ENCODE measurements at places on chromosomes 12 and 14.

- DNase-seq, result no peak
These were observed 57.0 kb upstream of the REP15 start for GRCh38 chr12:27639265-27639664.

DNA sequence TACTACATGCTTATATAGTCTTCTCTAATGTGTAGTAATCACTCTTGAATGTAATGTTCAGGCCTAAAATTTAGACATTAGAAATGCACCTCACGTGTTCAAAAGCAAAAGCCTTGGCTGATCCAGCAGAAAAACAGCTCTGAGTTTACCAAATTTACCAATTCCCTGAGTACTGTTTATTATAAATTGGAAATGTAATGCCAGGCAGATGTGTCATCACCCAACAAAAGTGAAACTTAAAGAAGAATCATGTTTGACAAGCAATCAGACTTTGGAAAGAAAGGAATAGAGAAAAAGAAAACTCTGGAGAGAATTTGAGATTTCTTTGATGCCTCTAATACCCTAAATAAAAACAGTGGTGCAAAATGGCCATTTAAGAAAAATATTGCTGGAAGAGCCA lies 26.5 kb upstream of the STRAP start:
- no peak for DNase-seq

- DNase-seq, result no peak
These were observed 5.0 kb downstream of the BDKRB1 start for GRCh38 chr14:96261053-96261452.

- peak; percentile 70 for DNase-seq
These were observed 82.3 kb downstream of the RIMBP2 start for GRCh38 chr12:130633771-130634170.

DNA sequence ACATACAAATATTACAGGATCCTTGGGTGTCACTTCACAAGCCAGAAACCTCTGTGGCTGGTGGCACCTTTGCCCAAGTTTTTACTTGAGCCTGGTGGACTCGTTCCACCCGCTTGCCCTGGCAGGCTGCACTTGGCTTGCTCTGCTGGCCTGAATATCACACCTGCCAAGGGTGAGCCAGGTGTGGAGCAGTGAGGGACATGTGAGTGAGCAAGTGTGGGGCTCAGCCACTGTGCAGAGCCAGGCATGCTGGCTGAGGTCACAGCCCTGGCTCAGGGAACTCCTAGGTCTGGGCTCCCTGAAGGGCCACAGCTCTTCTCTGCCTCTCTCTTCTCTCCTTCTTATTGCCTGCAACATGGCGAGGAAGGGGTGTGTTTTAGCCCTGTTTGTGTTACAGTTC lies 82.0 kb downstream of the SLC16A7 start:
- DNase-seq, result no peak

DNA sequence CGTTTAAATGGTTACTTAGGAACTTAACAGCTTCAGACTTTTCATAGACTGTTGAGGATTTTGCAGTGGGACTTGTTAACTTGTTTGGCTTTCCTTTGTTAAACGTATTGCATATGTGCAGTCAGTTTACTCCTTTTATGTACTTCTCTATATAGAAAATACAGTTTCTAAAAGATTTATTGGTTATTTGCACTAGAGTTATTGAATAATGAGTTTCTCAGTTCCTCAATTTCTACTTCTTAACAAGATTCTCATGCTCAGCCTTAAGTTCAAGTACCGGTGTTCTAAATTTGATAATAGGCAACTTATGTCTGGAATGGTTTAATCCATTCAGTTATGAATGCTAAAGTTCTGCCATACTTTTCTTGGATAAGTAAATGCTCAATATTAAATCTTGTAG lies 919 bp downstream of the PSMA3 start:
- DNase-seq, result no peak

DNA sequence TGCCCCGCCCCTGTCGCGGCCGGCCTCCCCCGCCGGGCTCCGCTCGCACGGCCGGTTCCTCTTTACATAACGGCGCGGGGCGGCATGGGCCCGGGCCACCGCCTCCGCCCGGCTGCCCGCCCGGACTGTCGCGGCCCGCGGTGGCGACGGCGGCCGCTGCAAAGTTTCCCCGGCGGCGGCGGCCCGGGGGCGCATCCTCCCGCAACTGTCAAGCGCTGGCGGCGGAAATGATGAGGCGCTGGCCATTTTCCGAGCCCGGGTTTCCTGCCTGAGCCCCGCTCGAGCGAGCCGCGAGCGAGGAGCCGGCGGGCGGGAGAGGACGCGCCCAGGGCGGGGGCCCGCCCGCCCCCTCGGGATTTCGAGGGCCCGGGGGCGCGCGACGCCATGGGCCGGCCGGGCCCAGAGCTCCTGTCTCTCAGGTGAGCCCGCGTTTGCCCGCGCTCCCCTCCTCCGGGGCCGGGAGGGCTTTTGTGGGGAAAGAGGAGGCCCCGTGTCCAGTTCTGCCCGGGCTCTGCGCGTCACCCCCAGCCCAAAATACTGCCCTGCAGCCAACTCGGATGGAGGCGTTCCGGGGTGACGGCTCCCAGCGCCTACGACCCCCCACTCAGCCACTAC lies at the start of gene SH2B3:
TSS of gene SH2B3 (plus strand) at position 65 of the 615 bp plus-strand sequence. CDS start 12,223 bp downstream, outside the sequence.
- no peak for DNase-seq

DNA sequence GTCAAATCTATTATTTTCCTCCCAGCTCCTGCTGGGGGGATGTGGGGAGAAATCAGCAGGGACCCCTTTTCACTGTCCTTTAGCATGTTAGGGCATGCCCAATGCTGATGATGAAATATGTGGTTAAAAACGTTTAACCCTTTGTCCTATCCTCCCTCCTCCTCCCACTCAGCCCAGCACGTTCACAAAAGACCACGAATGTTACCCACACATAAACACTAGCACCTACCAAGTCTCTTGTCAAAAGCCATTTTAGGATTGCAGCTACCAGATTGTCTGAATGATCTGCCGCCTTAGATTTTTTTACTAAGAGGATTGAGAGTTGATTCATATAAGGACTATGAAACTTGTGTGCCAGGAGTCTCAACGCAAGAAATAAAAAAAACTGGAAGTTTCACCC lies 70.4 kb downstream of the TBK1 start:
- DNase-seq, result no peak

GRCh38 chr12:65944637-65945036 lies 120.4 kb downstream of the HMGA2 start:
- no peak for DNase-seq

- DNase-seq, result no peak
These were observed 15.9 kb downstream of the MAP3K12 start for GRCh38 chr12:53483225-53483978.

GRCh38 chr14:30295980-30296379 lies 263.0 kb upstream of the G2E3 start:
- no peak for DNase-seq

DNA sequence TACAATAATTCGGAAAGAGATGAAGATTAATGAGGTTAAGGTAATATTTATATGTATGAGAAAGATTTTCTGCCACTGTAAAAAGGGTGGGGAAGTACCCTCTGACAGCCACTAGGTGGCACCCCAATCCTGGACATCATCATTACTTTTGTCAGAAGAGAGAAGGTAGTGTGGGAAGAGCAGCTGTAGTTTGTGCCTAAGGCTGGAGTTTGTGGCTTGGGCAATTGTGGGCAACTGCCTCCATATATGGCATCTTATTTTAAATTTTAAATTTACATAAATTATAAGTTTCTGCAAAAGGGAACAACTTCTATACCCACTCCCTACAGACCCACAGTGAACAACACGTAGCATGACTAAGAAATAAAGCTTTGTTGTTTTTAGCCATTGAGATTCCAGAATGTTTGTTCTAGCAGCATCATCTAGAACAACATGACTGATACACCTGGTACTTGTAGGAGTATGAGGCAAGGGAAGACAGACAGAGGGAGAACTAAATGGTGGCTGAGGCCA lies 34.4 kb upstream of the SYCP3 start:
- peak; percentile 88 for DNase-seq

DNA sequence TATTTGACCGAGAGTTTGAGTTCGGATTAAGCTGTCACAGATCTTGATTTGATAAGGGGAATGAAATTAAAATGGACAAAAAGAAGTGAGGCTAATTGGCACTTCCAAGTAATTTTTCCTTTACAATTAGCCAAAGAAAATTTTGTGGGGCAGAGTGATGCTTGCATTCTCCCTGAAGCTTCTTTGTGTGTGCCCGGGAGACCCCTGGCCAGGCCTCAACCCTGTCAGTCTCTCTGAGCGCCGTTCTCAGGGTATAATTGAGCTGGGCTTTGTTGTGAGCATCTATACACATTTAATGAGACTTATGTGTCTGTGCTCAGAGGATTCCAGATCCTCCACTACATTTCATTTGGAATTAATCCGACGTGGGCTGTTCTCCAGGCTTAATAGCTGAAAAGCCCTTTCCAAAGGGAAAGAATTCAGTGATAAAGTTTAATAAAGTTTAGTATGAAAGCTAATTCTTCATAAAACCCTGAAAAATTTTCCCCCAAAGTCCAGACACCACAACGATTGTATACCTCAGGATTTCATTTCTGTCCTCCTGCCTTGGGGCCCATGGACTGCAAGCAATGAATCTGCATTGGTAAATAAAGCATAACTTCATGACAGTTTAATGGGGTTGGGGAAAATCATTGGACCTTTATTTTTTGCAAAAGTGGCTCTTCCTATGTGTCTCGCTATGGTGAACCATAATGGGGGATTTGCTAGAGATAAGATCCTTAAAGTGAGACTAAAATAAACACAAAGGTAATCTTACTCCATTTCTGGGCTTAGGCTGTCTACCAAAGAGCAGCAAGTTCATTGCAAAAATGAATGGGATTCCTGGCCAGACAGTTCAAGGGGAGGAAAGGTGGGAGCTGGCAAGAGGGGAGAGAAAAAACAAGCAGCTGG lies 292.6 kb downstream of the C12orf75 start:
- DNase-seq, result no peak

DNA sequence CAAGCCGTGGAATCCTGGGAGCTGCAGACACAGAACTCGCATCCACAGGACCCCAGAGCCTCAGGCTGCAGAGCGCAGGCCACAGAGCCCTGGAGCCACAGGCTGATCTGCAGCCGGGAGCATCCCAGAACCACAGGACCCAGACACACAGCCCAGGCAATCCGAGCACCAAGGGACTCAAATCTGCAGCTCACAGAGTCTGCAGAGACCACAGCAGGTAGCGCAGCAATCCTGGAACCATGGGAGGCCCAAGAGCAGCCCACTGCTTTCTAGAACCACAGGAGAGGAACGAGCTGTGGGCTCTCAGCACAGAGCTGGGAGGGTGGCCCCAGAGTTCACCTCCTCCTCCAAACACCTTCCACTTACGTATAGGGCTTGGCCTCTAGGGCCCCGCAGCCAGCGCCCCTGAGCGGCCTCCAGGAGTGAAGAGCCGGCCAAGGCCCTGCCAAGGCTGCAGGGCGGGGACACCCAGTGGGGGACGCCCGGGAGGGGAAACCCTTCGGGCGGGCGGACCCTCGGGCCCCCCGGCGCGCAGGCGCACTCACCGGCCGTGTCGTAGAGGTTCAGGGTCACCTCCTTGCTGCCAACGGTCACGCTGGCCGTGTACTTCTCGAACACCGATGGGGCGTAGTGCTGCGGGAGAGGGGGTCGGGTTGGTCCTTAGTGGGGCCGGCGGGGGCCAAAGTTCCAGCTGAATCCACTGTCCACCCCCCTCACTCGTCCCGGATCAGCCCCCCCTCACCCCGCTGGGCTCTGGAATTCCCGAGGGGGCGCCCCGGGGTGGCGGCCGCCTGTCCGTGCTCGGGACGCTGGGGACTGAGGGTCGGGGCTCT lies 665 bp downstream of the RHOF start:
- DNase-seq, result no peak

GRCh38 chr12:118189741-118190191 lies 53.8 kb downstream of the PEBP1 start:
- peak; percentile 88 for DNase-seq

DNA sequence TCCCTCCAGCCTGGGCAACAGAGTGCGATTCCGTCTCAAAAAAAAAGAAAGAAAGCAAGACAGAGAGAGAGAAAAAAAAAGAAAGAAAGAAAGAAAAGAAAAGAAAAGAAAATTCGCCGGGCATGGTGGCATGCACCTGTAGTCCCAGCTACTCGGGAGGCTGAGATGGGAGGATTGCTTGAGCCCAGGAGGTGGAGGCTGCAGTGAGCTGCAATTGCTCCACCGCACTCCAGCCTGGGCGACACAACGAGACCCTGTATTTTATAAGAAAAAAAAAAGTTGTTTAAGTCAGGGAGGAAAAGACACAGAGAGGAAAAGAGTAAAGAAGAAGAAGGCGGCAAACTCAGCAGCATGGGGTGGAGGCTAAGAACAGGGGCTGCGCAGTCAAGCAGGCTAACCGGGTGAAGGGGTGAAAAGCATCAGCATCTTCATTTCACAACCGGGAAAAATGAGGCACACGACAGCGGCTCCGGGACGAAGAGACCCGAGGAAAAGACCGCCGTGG lies 557 bp upstream of the FICD start:
- DNase-seq, result no peak

DNA sequence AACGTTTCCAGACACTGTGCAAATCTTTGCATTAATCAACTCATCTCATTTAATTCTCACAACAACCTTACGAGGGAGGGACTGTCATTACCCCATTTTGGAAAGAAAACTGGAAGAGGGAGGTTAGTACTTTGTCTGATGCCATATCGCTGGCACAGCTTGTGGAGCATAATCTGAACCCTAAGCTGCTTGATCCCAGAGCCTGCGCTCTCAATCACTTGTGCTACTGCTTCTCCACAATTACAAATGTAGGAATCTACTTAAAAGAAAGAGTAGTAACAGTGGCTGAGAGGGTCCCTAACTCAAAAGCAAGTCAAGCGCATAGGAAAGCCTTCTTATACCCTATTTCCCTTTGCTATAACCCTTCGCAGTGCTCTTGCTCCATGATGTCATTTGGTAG lies 3.2 kb downstream of the EFS start:
- DNase-seq, result no peak

- DNase-seq, result no peak
These were observed 1.6 kb upstream of the ASB2 start for GRCh38 chr14:93977790-93978581.

DNA sequence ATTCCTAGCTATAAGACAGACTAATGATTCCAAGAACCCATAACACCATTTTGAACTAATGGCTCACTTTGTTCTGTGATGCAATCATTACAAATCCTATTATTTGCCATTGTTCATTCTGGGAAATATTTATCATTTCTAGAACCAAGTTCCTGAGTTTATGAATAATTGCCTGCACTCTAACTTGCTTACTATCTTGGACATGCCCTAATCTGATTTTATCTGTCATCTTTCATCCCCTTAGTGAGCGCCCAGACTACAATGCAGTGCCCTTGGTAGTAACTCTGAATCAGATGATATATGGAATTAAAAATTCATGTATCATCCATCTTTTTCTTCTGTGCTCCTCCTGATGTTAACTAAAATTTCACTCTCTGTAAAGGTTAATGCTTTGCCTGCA lies 703.1 kb upstream of the MDGA2 start:
- DNase-seq, result no peak

DNA sequence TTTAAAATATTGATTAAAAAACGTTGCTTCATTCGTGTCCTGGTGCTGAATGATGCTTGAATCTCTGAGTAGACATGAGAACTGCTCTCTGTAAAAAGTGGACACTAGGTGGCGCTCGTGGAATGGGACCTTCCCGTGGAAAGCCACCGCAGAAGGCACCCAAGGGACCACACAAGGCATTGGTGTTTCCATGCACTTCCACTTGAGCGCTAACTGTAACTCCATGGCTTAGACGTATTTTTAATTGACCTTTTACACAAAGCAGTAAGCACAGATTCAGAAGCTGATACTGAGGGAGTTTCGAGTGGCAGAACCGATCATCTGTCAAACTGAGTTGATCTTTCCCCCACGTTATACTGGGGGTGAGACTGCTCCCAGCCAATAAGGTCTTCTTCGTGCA lies 135.3 kb downstream of the PRKCH start:
- DNase-seq, result peak; percentile 75
